Activated CD4-positive, alpha-beta T cell treated with anti-CD3 and anti-CD28 coated beads, Interleukin-2, Interleukin-6, amounts not matched to agents 100 ng/mL and 50 ng/mL, durations not matched to agents 16 hours and 8 hours (primary cell): ENCODE measurements at places on chromosomes 13 and 19.

DNA sequence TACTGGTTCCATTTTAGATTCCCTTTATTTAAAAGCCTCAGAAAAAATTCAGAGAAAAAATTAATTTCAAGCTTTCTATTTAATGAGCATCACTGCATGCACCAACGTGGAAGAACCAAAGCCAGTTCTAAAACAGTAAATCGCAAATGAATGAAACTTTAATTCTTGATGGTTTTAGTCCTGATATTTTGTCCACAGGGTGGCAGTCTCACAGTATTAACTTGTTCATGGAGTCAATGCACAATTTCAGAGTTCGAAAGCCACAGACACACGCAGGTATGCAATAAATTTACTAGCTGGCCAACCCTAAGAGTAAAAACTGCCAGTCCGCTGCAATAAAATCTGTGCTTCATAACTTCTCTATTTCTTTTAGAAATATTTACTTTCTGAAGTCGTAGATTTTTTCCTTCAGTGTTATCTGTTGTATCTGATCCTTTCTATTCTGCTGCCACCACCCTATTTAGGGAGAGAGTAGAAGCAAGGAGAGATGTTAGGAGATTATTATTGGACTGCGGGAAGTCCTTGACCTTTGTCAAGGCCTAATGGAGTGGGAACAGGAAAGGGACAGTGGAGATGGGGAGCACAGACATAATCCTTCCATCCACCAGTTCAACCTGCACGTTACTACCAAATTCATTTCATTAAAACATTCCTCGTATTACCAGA is 7.0 kb upstream of the WBP4 start:
- peak; percentile 68 for DNase-seq

DNA sequence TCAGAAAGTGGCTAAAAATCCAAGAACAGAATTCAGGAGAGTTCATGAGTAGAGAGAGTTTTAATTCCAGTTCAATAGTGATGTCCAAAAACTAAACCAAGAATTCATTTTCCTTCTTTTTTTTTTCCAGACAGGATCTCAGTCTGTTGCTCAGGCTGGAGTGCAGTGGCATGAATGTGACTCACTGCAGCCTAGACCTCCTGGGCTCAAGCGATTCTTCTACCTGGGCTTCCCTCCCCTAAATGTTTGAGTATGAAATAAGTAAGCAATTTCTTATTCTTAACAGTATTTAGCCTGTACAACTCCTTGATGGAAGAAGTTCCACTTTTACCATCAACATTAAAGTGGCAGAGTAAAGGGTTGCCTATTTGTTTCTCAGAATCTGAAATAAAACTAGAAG is 3.8 kb downstream of the COMMD6 start:
- DNase-seq = no peak

DNA sequence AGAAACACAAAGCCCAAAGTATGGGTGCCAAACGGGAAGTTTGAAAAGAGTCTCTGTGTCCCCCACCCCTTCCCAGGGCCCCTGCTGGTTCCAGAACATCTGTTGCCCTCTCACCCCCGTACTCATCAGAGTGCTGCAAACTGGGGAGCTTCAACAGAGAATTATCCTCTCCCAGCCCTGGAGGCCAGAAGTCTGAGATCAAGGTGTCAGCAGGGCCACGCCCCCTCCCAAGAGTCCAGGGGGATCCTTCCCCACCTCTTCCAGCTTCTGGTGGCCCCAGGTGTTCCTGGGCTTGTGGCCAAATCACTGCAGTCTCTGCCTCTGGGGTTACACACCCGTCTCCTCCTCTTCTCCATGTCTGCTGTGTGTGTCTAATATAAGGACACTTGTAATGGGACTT is 183.4 kb downstream of the PTPRS start:
- DNase-seq = no peak

DNA sequence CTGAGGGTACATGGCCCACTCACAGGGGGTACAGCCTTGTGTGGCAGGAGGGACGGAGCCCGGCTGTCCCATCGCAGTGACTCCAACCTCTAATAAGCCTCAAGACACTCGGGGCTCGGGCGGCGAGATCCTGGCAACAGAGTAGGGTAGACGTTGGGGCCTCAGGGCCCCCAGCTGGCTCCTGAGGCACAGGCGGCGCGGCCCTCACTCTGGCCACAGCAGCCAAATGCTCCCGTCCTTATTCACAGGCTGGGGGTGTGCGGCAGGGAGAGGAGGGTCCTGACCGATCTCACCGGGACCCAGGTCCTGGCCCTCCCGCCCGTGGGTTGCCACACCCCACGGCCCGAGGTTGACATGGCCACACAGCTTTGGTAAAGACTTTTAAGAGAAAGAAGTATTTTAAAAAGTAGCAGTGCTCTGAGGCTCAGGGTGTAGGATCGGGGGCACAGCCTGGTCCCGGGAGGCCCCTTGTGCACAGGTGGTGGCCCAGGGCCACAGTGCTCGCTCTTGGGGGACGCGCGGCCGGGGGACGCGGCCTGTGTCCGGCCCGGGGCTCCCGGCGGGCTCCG is 7.6 kb downstream of the SLC39A3 start:
- DNase-seq = no peak

GRCh38 chr13:102361113-102361512 is 40.7 kb downstream of the FGF14 start:
- no peak for DNase-seq
